ACHN (cell line): ENCODE measurements at places on chromosomes 3 and 15.
A peak's percentile ranks its signal among the peaks of the same experiment; 100 is the strongest.

DNA sequence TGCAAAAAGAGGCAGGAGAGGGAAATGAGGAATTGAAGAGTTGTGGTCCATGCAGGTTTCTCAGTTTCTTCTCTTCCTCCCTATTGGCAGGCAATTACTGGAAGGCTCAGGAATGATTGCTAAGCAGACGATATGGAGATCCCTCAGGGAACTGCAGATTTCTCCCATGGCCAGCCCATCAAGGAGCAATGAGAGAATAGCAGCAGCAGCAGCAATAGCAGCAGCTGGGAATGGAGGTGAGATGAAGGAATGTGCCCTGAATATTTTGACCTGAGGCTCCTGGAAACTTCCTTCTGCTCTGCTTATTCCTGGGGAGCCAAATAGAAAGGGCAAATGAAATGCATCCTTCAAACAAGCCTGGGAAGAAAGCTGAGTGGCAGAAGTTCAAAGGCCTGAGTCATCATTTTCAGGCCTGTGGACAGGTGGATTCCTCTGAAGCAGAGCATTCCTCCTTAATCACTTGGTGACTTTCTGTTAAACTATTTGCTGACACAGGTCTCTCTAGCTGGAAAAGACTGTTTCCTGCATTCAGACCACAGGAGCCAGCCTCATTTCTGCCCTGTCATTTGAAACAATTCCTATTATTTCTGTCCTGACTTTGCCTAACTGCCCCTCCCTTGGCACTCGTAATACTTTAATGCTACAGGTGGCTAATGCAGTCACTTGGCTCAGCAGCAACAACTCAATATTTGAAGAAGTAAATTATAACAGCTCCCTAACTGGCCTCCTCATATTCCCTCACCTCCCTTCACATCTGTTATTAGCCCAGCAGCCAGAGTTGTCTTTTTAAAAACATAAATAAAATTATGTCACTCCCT lies 146.9 kb upstream of the GADL1 start:
- peak; percentile 94 for DNase-seq

DNA sequence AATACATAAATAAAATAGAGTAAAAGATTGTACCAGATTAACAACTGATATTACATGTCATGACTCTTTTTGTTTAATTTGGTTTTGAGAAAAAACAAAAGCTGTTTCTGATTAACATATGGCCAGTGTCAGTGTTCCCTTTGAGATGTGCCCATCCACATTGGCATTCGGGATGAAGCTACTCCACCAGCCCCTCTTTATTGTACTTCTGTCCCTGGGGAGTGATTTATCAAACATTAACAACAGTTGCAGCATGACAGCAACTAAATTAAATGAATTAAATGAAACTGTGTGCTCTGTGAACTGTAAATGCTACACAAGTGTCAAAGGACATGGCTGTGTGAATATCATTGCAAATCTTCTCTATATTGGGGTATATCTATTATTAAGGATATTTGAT lies 25.9 kb upstream of the MTMR10 start:
- DNase-seq: no peak

- no peak for DNase-seq
Measured at GRCh38 chr3:126309165-126309564, 48.0 kb downstream of the KLF15 start.

GRCh38 chr3:24923570-24923969 lies 428.9 kb upstream of the THRB start:
- DNase-seq: no peak

DNA sequence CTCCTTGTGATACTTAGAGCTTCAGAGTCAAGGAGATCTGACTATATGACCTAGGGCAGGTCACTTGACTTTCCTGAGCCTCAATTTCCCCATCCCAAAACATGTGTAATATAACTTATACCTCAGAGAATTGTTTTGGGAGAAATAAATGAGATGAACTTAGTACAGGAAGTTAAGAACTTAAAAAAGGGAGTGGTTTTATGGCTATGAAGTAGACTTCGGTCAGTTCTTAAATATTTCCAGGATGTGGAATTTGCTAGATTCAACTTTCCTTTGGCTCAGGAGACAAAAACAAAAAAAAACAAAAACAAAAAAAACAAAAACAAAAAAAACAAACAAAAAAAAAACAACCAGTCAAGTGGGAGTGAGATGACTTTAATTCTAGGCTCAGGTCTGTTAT lies 116.7 kb downstream of the EDEM1 start:
- no peak for DNase-seq

- DNase-seq: no peak
Measured at GRCh38 chr3:37540786-37541185, 320.9 kb upstream of the CTDSPL start.

GRCh38 chr3:59249004-59249403 lies 199.2 kb upstream of the CFAP20DC start:
- no peak for DNase-seq

DNA sequence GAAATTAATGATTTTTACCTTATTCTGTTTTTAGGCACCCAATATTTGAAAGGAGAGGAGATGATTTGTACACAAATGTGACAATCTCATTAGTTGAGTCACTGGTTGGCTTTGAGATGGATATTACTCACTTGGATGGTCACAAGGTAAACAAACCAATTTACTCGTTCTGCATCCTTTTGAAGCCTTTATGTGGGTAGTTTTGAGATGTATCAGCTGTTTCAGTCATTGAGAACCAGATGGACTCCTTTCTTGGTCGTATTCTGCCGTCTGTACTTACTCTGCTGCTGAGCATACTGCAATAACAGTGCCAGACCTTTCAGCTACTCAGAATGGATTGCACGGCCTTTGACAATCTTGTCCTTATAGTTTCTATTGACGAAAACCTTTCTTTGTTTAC lies 13.3 kb downstream of the DNAJB11 start:
- no peak for DNase-seq
